ENCODE measurements at places on chromosomes 11 and 22. TPM values are rescaled to one million over a fixed set of nuclear protein-coding genes. Genes with fewer than 3 reads are reported as not detected.

DNA sequence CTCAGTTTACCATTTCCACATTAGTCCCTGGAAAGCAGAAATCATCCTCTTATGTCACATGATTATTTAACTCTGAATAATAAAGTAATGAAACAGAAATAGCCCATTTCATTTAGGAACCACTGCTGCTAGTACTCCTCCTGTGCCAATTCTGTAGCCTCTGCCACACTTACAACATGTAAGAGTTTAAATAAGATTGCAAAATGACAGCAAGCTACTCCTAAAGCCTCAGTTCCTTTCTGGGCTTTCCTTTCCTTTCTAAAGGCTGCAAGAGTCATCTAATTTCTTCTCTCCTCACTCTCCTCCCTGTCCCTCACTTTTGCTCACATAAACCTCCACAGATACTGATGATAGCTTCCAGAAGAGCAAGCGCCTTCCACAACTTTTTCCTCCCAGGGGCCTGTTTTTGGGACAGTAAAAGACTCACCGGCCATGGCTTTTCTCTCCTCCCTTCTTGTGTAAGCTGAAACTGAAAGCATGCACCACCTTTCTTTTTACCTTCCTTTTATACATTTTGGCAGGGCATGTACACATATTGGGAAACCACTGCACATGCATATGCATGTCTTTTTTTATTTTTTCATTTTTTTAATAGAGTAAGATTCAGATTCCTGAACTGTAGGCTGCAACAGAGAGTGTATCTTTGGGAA lies 38.5 kb downstream of the CARD18 start:
- DNase-seq = no peak

- no peak for DNase-seq
Measured at GRCh38 chr11:121793916-121794315, 322.1 kb downstream of the BLID start.

DNA sequence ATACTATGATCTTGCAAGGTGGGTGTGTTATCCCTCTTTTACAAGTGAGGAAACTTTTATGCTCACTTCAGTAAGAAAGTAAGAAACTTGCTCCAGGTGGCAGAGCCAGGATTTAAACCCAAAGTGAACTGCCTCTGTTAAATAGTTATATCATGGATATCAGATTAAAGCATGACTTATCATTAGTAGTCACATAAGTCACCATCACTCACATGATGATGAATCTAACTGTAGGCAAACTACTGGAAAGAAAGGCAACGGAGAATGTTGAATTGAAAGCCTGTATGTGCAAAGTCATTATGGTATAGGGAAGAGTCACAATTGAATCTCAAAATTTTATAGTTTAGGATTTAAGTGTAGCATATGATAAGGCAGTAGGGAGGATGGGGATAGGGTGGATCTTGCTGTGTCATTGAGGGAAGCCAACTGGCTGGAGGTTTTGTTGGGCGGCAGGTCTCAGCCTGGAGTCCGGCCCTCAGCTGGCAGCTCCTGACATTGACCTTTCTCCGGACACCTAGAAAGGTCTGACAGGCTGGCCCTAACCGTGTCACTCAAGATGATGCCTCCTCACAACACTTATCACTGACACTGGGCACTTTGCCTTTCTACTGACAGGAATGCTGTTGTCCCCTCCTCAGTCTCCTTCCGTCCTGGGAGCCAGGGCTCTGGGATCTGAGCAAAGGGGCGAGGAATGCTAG lies 98.3 kb downstream of the EMSY start:
- no peak for DNase-seq

DNA sequence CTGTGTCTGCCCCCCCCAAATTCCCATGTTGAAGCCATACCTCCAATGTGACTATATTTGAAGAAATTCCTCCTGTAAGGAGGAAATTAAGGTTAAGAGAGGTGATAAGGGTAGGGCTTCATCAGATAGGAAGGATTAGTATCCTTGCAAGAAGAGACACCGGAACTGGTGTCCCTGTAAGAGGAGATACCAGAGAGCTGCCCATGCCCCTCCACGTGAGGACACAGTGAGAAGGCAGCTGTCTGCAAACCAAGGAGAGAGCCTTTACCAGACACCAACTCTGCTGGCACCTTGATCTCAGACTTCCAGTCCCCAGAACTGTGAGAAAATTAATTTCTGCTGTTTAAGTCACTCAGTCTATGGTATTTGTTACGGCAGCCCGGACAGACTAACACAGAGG lies 109.3 kb downstream of the ARFGAP2 start:
- no peak for DNase-seq

GRCh38 chr11:45919806-45920530 lies 2.3 kb upstream of the PEX16 start:
- no peak for DNase-seq

- DNase-seq = no peak
Measured at GRCh38 chr11:46696212-46696558, 4.2 kb downstream of the ARHGAP1 start.

PTPN5 gene
- total RNA-seq = not detected

- DNase-seq = no peak
Measured at GRCh38 chr11:60763692-60764369, 7.2 kb downstream of the MS4A15 start.

GRCh38 chr11:10894666-10895065 lies 36.8 kb upstream of the ZBED5 start:
- DNase-seq = no peak

DDIAS gene
- total RNA-seq = 1.7 TPM

- no peak for DNase-seq
Measured at GRCh38 chr11:69437876-69438205, 43.6 kb upstream of the LINC01488 start.

GRCh38 chr11:35343033-35343598 lies 76.2 kb downstream of the SLC1A2 start:
- no peak for DNase-seq

- DNase-seq = no peak
Measured at GRCh38 chr22:23268139-23268712, 87.9 kb downstream of the BCR start.
